ENCODE measurements at places on chromosomes 12 and 14.

DNA sequence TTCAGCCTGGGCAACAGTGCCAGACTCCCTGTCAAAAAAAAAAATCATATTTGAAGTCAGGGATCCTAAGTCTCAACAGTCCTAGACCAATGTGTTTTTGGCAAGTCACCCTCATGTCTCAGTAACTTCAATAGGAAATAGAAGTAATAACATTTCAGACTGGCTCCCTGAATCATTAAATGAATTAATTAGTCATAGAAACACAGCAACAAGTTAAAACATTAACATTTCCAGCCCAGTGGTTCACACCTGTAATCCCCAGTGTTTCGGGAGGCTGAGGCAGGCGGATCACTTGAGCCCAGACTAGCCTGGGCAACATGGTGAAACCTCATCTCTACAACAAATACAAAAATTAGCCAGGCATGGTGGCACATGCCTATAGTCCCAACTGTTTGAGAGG lies 125.2 kb downstream of the GTF2A1 start:
- no peak for DNase-seq

- DNase-seq: no peak
Observed at GRCh38 chr14:100762089-100762515, 35.4 kb downstream of the DLK1 start.

DNA sequence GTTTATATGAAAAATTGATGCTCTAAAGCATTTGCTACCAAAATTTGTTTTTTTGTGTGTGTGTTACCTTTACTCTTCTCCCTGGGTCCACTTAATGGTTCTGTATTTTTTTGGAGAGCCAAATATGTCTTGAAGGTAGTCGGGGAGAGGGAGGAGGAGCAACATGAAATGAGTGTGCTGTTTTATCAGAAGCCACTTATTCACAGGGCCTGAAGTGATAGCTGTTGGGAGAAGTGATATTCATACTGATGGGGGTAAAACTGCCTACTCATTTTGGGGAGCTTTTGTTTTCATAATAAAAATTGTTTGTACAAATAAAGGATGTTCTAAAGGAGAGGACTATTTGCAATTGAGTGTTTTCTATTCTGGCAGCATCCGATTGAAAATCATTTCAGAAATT lies 29.2 kb downstream of the CRADD start:
- no peak for DNase-seq

GRCh38 chr12:3557791-3558620 lies 67.0 kb downstream of the PRMT8 start:
- no peak for DNase-seq

GRCh38 chr12:14393751-14394150 lies 28.3 kb downstream of the ATF7IP start:
- no peak for DNase-seq

DNA sequence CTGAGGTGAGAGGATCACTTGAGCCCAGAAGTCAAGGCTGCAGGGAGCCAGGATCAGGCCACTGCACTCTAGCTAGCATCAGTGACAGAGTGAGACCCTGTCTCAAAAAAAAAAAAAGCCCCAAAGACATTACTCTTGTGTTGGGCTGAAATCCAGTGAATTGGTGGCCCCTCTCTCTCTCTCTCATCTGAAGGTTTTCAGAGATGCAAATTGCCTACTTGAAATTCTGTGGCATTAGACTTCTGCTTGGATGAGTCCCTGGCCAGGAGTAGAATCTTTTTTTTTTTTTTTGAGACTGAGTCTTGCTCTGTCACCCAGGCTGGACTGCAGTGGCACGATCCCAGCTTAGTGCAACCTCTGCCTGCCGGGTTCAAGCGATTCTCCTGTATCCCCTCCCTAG lies 112.0 kb upstream of the ATF7IP start:
- no peak for DNase-seq

DNA sequence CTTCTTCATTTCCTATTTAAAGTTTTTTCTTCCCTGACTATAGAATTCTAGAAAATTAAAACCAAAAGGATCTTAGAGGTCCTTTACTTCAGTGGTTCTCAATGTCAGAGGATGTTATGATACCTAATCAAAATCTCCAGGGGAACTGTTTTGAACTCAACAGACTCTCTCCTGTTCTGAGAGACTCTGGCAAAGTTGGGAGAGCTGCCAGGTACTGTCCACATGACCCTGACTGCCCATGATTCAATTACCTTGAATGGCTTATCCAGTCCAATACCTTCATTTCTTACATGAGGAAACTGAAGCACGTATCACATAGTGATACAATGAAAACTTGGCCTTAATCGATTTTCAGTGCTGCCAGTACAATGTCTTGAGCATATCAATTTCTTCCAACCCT lies 16.6 kb downstream of the ALKBH1 start:
- no peak for DNase-seq

DNA sequence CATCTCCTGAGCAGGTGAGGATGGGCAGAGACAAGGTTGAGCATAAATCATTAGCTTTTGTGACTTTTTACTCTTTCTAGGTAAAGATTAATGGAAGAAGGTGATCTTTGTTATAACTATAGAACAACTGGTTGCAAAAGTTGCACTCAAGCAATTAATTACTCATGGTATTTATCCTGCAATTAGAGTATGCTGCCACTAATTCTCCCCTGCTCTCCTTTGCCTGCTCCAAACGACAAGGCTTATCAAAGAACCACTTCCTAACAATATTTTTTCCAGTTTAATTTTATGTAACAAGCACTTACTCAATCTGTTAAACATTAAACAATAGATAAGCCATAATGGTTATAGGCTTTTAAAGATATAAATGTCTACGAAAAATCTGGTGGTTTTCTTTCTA lies 189.9 kb upstream of the PELI2 start:
- no peak for DNase-seq

DNA sequence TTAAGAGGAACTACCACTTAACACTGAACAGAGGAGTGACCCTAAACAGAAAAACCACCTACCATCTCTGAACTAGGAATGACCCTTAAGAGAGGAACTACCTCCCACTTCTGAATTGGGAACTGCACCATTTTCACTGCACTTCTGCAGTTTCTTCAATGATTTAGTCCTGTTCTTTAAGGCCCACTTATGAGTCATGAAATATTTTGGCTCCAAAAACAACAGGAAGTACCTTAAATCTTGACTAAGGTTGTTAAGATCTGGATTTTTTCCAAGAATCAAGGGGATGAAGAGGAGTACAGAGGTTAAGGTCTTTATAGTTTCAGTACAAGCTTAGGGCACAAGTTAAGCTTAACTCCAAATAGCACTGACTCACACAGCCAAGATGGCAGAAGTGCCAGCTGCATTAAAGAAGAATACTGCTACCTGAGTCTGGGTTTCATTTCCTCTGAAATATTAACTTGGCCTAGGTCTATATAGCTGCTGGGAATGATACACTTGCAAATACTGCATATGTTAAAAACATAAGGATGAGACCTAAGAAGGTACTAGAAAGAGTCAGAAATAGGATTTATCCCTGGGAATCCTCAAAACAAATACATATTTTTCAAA lies 4.2 kb downstream of the NPC2 start:
- DNase-seq: no peak

DNA sequence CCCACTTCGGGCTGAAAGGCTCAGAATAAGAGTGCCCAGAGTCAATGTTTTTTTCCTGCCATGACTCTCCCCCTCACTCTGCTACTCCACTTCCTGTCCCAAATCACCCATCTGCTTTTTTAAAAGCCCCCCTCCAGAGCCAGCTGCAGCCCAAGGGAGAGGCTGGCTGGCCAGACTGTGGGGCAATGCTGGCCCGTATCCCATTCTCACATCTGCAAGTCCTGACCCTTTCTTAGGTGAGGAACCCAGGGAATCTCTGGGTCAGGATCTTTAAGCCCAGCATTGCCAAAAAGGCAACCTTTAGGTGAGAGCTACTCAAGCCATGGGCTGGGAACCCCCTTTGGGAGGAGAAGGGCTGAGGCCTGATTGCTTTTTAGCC lies 1.7 kb upstream of the ITGA5 start:
- no peak for DNase-seq

- DNase-seq: no peak
Observed at GRCh38 chr14:25032092-25032784, 17.7 kb downstream of the STXBP6 start.

GRCh38 chr12:52648012-52648550 lies 3.9 kb downstream of the KRT2 start:
- no peak for DNase-seq

DNA sequence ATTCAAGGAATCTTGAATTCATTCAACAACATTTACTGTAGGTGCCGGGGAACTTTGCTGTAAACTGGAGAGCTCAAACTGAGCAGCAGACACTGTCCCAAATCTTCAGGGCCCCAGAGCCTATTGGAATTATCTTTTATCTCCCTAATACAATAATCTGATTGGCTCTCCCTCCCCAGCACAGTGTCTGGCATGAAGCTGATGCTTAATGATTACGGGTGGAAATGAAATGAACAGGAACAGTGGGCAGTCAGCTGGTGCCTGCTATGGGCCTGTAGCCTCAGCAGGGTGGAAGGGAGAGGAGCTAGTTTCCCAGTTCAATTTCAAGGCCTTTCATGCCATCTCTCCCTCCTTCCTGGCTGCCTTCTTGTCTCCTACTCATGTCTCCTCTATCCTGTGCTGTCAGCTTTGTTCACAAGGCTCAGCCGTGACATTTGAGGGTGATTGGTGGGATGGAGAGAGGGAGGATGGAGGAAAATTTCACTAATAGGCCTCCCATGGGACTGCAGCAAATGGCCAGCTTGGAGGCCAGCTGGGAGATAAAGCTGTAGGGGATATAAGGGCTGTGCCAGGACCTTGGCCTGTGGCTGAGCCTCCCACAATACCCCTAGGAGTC lies 4.3 kb upstream of the RAPGEF3 start:
- DNase-seq: no peak

DNA sequence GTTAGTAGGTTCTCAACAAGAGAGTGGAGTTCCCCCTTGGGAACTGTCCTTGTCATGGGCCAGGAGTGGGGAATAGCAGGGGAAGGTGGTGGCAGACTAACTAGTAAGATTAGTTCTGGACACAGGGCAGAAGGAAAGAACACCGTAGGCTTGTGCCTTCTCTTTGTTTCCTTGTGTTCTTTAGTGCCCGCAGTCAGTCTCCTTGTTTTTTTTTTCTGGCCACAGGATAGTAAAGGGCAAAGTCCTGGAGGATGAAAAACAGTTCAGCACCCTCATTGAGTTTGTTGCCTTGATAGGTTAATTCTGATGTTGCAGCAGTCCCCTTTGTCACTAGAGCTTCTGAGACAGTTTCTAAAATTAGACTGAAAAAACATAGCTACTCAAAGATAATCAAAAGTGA lies 8.4 kb downstream of the PEX5 start:
- no peak for DNase-seq

DNA sequence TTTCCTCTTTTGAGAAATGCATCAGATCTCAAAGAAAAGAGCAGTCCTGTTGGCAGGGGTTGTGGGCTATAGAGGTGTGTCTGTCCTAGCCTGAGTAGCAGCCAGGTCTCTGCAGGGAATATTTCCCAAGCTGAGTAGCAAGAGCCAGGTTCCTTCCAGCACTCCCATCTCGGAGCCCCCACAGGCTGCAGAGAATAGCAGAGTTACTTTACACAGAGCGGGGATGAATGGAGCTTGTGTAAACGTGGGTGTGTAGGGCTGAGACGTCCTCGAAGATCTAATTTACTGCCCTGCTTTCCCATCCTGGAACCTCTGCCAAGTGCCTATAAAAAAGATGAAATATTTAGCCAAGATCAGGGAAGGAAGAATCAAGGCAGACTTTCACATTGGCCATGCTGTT lies 156.6 kb downstream of the TSPAN9 start:
- DNase-seq: no peak

All from GM12892 (cell line).